ENCODE measurements at places on chromosomes 3 and 15.
A peak's percentile ranks its signal among the peaks of the same experiment; 100 is the strongest.

- DNase-seq = no peak
Observed at GRCh38 chr3:139234491-139234890, 109.3 kb upstream of the MRPS22 start.

DNA sequence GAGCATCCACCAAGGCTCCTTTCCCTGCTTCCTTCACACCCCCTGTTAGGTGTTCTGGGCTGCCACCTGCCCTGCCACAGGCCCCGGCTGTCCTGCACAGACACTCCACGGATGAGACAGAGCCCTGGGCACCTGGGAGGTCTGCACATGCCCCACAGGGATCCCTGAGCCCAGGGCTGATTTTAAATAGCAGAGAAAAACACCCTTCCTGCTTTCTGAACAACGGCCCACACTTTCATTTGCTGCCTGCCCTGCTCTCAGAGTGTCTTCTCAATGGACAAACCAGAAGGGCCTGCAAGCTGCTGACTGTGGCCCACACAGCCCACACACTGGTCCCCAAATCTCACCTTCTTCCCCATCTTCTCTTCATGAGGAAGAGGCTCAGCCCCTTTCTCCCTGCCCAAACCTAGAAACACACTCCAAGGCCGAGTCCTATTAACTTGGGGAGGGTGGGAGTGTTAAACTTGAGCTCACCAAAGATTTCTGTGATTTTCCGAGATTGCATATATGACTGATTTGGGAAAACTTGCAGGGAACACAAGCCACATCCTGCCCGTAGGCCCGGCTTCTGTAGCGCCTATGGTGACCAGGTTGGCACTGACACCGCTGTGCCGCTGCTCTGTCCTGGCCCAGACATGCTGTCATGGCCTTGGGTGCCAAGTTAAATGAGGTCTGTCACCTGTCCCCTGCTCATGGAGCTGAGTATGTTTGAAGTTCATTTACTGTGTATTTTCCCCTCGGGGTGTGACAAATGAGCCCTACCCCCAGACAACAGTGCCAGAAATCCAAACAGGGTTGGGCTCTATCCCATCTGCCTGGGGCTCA is 47.2 kb upstream of the KLF13 start:
- no peak for DNase-seq

DNA sequence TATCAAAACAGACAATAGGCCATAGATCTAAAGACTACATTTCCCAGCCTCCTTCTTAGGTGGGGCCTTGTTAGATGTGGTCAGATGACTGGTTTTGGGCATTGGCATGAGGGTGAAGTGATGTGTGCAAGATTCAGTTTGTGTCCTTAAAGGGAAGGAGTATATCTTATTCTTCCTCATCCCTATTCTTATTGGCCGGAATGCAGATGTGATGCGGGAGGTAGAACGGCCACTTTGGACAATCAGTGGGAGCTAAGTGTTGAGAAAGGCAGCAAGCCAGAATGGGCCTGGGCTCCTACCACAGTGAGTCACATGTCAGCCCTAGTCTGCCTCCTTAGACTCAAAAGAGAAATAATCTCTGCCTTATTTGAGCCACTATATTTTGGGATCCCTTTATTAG is 89.8 kb upstream of the MEX3B start:
- DNase-seq = no peak

GRCh38 chr3:39323494-39323893 is 6.0 kb upstream of the CCR8 start:
- DNase-seq = no peak

- no peak for DNase-seq
Observed at GRCh38 chr3:114686621-114687020, 392.8 kb downstream of the TIGIT start.

GRCh38 chr3:170599091-170599490 is 13.2 kb upstream of the SLC7A14 start:
- DNase-seq = no peak

DNA sequence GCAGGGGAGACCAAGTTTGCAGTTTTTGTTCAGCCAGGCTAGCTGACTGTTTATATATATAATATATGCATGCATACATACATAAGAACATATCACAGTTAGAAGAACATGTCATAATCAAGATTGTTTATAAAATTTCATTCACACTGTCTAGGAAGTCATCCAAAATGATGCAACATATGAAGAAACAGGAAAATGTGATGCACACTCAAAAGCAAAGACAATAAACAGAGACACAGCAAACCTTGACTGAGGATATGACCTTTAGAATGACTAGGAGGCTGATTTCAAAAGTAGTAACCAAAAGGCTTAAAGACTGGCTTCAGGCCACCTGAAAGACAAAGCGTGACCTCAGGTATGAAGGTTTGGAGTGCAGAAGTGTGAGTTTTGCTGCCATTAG is 166.2 kb upstream of the NDN start:
- DNase-seq = no peak

DNA sequence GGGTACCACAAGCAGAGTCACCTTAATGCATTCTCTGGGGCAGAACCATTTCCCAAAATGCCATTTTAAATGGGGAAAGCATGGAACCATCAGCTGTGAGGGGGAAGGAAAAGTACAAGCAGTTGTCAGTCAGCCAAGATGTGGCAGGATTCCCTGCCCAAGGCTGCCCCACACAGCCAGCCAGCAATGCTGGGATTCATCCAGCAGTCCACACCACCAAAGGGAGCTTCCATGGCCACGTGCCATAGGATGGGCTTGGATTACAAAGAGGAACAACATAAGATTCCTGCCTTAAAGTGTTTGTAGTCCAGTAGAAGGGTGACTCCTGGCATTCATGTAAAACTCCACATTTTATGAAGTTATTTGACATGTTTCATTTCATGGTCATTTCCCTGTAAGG is 233.3 kb downstream of the SHOX2 start:
- DNase-seq = no peak

GRCh38 chr3:139601191-139601961 is 61.8 kb upstream of the RBP1 start:
- DNase-seq = no peak

DNA sequence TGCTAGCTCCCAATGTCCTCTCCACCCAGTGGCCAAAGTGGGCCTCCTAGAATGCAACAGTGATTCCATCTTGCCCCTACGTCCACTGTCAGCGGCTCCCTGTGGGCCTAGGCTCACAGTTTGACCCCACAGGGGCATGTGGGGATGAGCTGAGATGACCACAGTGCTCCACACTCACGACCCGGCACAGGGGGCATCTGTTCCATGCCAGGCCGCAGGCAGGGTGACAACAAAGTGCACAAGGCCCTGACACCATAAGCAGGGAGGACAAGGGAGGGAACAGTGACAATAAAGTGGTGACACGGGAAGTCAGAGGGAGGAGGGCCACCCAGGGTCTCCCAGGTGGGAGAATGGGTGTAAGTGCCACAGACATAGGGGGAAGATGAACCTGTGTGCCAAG is 5.1 kb upstream of the PLXNA1 start:
- DNase-seq = no peak

DNA sequence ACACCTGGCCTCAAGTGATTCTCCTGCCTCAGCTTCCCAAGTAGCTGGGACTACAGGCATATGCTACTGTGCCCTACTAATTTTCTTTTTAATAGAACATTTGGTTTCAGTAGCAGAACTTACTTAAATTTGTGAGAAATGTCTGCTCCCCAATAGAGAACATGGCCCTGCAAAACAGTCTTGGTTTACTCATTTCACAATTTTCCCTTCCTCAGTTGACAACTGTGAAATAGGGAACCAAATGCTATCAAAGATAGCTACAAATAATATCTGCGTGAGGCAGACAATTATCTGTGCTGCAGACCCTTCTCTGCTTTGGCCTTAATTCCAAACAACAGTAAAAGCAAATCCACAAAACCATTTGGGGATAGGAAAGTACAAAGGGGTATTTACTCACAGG is 22.6 kb downstream of the METTL6 start:
- DNase-seq = no peak

DNA sequence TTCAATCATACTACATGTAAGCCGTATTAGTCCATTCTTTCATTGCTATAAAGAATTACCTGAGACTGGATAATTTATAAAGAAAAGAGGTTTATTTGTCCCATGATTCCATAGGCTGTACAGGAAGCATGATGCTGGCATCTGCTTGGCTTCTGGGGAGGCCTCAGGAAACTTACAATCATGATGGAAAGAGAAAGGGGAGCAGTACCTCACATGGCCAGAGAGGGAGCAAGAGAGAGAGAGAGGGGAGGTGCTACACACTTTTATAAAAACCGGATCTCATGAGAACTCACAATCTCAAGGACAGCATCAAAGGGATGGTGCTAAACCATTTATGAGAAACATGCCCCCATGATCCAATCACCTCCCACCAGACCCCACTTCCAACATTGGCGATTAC is 14.3 kb upstream of the CLASP2 start:
- DNase-seq = no peak

GRCh38 chr3:164852866-164853265 is 225.4 kb downstream of the SI start:
- no peak for DNase-seq

- no peak for DNase-seq
Observed at GRCh38 chr3:21542656-21543379, 208.2 kb downstream of the ZNF385D start.

GRCh38 chr3:128557531-128558280 is 64.7 kb upstream of the GATA2 start:
- no peak for DNase-seq

DNA sequence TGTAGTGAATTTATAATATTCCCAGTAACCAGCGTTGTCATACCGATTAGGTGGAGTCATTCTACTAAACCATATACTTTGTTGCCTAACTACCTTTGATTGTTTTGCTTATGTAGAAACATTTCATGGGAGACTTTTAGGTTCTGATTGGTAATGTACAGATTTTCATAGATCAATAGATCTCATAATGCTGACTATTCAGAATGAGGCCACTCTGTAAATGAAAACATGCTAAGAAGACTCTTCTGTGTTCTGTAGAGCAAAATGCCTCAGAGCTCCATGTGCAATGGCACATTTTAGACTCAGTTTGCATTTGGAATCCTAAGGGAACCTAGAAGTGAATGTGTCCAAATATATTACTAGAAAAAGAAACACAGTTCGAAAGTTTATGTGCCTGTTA is 20.0 kb downstream of the CBLB start:
- no peak for DNase-seq

- DNase-seq = peak; percentile 37
Observed at GRCh38 chr3:16883057-16883722, 1.6 kb upstream of the PLCL2 start.

GRCh38 chr3:172258624-172259023 is 189.6 kb downstream of the GHSR start:
- no peak for DNase-seq

DNA sequence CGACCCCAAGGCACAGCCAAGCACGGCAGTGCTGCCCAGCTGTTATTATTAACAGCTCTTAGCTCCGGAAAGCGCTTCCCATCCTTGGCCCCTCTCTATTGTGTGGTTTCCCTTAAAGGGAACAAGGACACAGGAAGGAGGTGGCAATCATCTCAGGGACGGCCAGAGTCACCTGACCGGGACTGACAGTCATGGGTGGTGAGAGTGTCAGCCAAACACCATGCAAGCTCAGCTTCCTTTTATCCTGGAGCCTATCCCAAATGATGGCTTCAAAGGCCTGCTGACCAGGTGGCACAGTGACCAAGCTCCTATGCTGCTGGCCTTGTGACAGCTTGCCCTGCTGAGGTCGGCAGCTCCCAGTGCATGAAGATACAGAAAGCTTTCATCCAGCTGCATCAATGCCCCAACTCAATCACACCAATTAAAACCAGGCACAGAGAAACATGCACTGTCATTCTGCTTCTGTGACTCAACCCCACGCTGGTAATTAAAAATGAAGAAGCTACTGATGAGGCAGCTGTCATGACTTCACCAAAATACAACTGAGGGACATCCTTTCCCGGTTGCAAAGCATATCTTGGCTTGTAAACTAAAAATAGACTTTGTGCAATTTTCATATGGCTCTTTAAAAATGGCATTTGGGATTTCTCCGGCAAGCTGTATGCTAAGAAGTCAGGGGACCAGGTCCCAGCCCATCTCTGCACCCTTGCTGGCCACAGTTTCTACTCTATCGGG is 34.0 kb downstream of the PCSK6 start:
- DNase-seq = no peak

- DNase-seq = no peak
Observed at GRCh38 chr3:64936556-64936955, 248.8 kb upstream of the ADAMTS9 start.

- no peak for DNase-seq
Observed at GRCh38 chr3:178856804-178857203, 214.8 kb downstream of the ZMAT3 start.

DNA sequence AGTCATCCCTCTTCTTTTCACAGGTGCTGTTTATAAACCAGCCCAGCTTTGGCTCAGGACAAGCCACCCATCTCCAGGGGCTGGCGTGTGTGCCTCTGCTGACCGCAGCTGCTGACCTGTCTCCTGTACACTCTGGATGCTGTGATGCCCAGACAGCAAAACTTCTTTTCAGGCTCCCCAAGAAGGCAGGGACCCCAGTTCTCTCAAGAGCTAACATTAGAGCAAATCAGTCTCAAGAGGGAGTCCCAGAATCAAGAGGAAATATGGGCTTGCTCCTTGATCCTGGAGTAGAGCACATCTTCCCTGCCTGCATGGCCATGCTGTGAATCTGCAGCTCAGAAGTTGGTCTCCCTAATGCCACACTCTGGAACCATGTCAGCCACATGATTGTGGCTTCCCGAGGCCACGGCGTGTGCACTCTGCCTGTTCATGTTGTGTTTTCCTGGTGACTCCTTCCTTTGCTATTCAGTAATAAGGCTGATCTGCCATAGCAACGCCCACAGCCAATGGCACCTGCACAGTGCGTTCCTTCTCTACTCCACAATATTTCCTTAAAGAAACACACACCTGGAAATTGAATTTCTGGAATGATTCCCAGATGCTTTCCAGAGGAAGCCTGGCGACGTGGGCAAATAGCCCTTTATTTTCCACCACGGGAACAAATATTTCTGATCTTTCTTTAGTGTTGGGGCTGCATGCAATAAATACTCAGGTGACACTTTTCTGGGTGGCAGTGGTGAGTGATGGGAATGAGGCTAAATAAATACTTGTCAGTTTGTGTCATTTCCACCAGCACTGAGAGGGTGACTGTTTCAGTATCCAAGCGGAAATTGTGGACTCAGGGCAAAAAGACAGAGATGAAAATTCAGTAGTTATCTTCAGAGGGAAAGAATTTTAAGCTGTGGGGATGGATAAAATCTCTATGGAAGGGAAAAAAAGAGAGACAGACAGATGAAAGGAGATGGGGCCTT is 21.9 kb upstream of the THSD4 start:
- no peak for DNase-seq

- peak; percentile 69 for DNase-seq
Observed at GRCh38 chr3:104909198-104909597, 457.5 kb upstream of the ALCAM start.

DNA sequence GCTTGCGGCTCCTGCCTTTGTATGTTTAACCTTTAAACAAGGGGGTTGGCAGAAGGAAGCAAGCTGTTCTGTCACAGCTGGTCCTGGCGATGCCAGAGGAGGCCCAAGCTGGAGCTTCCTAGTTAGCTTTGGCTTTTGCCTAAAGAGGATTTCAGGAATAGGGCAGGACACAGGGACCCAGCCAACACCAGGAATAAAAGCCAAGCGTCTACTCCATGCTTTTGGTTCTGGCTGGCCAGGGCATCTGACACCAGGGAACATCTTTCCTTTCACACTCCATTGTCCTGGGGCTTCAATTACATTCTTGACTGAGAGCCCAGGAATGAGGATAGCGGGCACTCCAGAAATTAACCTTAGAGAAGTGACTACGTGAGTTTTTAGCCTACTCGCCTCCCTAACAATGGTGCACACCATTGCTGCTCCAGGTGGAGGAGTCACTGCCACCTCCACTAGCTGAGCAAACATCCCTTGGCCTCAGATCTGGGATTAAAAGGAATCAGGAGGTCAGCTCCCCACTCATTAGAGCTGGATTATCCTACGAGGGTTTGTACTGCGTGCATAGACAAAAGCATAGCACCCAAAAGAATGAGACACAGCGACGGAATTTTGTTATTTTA is 38.2 kb downstream of the TPM1 start:
- no peak for DNase-seq
